GDM1 (cell line): ENCODE measurements at places on chromosomes 13 and 19.

GRCh38 chr13:74132776-74133656, 1.2 kb downstream of the KLF12 start:
- no peak for DNase-seq

DNA sequence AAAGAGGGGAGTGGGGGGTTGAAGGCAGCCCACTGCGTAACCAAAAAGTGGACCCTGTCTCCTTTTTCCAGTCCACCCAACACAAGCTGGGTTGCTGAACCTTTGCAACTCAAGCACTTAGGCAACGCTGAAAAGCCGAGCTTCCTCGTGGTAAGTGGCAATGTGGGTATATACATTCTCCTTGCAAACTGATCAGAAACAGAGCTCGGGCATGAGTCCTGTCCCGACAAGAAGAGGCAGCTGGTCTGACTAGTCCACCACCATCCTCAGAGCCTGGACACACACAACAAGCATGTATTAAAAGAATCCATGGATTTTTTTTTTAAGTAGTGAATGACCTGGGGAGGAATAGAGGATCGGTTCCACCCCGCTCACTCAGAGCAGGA, 240.6 kb upstream of the ZNF507 start:
- no peak for DNase-seq

DNA sequence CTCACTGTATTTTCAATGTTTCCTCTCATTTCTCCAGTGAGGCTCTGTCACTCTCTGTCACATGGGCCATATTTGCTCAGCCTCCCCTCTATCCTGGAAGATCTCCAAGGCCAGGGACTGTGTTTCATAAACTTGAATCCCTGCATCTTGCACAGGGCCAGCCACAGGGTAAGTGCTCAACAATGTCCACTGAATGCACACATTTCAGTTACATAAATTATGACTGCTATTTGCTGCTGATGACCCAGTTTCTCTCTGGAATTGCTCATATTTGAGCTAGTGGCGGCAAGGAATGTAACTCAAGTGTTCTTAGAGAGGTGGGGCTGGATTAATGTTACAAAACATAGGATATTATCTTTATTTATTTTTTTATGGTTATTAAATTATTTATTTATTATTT, 6.1 kb downstream of the CLC start:
- DNase-seq = no peak

DNA sequence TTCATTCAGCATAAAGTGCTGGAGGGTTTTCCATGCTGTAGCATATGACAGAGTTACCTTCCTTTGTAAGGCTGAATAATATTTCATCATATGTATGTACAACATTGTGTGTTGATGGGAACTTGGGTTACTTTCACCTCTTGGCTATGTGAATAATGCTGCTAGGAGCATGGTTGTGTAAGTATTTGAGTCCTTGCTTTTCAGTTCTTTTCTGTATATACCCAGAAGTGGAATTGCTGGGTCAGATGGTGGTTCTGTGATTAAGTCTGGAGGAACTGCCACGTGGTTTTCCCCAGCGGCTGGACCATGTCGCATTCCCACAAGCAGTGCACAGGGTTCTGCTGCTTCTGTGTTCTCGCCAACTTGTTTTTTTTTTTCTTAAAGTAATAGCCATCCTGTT, 101.2 kb upstream of the TEX29 start:
- DNase-seq = no peak

DNA sequence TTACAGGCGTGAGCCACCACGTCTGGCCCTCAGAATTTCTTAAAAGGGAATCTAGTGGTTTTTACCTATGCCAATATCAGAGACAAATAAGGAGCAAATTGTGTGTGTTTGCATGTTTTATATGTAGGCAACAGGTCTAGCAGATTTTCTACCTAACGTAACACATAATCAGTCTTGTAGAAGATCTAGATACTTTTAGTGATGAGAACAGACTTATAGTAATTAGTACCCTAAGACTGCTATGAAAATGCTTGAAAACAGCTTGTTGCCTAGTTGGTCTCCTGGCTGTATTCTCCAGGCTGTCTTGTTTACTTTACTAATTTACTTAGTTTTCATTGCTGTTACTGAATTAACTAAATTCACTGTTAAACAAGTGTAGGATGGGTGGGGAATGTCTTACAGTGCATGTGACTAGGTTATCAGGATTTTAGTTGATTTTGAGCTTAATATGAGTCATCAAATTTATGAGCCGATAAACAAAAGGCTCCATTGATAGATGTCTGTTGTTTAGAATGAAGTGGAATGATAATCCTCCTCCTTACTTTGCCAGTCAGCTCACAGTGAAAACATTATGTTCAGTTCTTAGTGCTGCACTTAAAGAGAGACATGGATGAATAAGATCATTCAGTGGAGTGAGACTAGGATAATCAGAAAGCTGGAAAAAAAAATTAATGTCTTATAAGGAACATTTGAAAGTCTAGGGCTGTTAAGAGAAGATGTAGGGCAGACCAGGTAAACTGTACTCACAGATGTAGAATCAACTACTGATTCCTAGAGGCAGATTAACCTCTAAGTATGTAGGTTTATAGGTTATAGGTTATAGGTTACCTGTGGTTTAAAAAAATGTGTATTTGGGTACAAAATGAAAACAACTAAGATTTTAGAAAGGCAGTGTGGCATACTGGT, 22.4 kb downstream of the GTF2F2 start:
- DNase-seq = no peak

- DNase-seq = no peak
Observed at GRCh38 chr13:39540929-39541605, 61.9 kb downstream of the LHFPL6 start.

DNA sequence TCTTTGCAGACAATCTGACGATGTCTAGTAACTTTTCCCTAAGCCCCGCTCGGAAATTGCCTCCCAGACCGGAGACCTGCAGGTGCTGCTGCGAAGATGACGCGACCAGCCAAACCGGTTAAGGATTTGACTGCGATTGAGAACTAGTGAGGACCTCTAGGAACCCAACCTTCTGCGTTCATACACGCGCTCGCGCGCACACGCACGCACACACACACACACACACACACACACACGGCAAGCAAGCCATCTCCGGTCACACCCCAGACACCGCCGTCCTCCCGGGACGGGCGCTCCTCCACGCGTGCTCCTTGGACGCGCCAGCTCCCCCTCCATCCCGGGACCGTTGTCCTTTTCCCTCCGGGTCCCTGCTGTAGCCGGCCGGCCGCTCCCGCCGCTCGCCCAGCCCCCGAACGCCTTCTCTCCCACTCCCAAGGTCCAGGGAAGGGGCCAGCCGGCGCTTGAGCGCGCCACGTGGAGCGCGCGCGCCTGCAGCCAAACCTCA, 1.2 kb downstream of the TBC1D4 start:
- DNase-seq = peak; percentile 51

GRCh38 chr13:73340069-73340468, 281.3 kb downstream of the KLF5 start:
- no peak for DNase-seq

DNA sequence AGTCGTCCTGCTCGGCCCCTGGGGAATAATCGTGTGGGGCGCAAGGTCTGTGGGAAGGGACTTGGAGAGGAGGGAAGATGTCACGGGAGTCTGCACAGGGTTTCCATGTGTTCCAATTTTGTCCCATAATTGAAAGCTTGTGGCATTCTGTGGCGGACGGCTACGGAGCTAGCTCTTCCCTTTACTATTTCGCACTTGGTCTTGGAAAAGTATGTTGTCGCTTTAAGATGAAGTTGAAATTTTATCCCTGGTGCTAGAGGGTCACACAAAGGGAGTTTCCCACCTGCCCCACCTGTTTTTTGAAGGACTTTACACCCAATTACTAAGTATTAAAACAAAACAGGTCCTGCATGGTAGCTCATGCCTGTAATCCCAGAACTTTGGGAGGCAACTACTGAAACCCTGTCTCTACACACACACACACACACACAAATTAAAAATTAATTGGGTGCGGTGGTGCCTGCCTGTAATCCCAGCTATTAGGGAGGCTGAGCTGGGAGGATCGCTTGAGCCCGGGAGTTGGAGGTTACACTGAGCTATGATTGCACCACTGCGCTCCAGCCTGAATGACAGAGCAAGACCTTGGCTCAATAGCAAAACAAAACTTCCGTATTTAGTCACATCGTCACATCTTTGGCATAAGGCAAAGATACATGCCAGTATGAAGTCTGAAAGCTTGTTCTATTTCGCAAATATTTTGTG, 967 bp upstream of the TPT1 start:
- DNase-seq = no peak

- no peak for DNase-seq
Observed at GRCh38 chr13:25151626-25152195, 20.4 kb downstream of the AMER2 start.

- DNase-seq = no peak
Observed at GRCh38 chr19:50894478-50895356, 16.5 kb downstream of the KLK4 start.

GRCh38 chr13:113550453-113550852, 34.1 kb upstream of the TFDP1 start:
- DNase-seq = no peak

- DNase-seq = no peak
Observed at GRCh38 chr13:110338441-110339101, 31.5 kb downstream of the COL4A2 start.

GRCh38 chr13:113954046-113954835, 19.6 kb downstream of the C13orf46 start:
- no peak for DNase-seq

DNA sequence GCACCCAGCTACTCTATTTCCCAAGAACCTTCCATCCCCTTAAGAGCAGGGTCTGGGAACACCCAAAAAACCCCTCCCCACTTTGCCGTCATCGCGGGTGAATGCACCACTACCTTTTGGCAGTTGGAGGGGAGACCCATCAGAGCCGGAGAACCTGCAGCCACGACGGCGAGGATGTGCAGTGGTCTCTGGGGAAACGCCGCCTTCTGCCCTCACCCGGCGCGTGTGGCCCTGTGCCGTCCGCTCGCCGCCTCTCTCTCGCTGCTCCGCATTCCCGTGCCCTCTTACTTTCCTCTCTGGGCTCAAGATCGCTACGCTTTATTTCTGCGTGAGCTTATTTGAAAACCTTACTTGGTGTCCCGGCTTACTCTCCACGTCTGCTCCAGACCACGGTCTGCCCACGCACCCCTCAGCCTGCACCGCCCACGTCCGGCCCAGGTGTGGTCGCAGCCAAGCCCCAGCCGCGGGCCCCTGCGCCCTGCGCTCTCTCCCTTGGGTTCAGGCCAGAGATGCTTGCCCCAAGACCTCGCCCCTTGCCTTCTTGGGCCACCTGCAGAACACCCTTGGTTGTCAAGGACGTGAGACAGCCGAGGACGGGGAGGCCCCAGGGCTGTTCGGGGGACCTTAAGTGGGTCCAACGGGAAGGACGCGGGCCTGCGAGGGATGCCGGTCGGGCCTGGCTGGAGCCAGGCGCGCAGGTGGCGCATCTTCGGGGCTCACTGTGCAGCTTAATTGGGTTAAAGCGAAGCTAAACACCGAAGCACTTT, 2.0 kb upstream of the MAB21L1 start:
- no peak for DNase-seq
